Right renal cortex interstitium (tissue), 3 donors: ENCODE measurements at places on chromosomes 7 and 10.

DNA sequence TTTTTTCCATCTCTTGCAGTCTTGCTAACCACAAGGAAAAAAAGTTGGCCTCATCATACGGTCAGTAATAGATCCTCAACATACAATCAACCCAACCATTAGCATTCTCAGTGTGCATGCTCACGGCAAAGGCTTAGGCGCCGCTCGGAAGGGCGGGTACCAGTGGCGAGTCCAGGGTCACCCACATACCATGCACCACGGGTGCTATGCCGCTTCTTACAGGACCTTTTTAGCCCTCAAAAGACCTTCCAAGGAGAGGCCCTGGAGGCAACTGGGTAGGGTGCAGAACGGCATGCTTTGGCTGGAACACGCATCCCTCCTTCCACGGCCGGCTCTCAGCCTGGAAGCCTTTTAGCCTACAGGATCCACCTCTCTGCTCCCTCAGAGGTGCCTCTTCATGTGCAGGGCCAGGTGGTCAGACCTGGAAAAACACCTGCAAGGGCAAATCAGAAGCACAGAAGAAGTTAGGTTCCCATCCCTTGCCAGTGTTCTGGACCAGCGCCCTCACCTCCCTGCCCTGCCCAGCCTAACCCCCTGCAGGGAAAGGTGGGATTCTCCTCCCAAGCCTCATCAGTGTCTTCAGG, 5.8 kb downstream of the KLF6 start:
- DNase-seq, result no peak

DNA sequence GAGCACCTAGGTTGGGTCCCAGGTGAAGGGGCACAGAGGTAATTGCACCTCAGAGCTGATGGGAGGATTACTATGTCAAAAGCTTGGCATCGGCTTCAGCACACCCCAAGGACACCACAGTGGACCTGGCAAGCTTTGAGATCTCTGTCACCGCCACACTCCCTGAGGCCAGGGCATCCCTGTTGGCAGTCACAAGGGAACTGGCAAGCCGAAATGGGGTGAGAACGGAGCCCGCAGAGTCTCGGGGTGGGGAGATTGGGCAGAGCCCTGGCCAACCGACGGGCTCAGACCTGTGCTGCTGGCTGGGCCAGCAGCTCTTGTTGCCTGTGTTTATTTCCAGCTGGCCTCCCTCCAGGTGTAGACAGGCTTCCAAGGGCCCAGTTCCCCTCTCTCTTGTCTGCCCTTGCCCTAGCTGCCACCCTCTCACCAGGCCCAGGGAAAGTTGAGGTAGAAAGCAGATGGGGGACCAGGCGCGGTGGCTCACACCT, 2.5 kb downstream of the HSPB1 start:
- DNase-seq, result no peak

GRCh38 chr10:27285093-27285492, 44.5 kb upstream of the ACBD5 start:
- no peak for DNase-seq

DNA sequence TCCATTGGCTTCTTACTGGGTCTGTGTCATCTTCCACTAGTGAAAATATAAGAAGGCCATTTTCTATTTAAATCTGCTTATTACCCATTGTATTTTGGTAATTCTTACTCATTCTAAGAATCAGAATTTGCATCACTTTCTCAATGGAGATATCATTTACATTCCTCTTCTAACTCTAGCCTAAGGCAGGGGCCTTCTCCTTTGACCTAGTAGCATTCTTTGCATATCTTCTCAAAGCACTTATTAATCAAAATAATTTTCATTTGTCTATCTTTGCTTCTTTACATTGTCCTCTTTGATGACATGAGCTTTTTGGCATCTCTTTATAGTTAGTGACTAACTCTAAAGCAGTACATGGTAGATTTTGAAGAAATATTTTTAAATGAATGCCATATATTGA, 400.9 kb upstream of the SEMA3D start:
- no peak for DNase-seq

DNA sequence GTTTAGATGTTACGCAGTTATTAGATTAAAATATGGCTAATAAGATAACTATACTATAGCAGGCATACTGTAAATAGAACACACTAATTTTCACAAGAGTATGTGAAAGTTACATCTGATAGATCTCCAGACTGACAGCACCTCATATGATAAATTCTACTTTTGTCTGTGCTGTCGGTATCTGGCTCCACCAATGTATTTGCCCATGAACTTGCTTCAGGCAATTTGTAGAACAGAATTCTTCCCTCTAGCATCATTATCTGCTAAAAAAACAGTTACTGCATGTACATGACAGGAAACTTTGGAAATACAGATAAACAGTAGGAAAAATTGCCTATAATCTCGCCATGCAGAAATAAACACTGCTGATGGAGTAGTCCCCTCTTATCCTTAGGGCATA, 137.7 kb downstream of the WNT2 start:
- no peak for DNase-seq

DNA sequence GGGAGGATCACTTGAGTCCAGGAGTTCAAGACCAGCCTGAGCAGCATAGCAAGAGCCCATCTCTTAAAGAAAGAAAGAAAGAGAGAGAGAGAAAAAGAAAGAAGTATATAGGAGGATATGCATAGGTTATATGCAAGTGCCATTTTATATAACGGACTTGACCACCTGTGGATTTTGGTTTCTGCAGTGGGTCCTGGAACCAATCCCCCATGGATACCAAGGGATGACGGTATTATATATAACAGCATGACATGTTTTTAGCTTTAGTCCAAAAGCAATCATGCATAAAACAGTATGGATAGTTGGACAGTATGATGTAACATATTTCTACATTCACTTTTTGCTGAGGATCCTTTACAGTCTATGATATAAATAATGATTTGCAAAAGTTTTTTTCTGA, 45.3 kb downstream of the DLD start:
- no peak for DNase-seq

DNA sequence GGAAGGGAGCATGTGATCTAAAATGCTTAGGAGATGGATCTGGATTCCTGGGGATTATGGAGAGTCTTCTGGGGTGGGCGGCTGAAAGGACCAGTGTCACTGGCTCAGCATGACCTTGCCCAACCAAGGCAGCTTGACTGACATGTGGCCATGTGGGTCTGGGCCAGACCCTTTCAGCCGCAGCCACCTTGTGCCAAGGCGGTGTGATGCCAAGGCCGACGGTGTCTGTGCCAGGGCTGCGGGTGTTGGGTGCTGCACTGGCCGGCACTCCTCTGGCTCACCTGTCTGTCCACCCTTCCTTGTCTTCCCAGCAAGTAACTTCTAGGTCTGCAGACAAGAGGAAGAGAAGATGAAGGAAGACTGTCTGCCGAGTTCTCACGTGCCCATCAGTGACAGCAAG, 8.8 kb downstream of the DEPP1 start:
- DNase-seq, result no peak

- no peak for DNase-seq
Measured at GRCh38 chr10:22682237-22683139, 31.9 kb downstream of the PIP4K2A start.

DNA sequence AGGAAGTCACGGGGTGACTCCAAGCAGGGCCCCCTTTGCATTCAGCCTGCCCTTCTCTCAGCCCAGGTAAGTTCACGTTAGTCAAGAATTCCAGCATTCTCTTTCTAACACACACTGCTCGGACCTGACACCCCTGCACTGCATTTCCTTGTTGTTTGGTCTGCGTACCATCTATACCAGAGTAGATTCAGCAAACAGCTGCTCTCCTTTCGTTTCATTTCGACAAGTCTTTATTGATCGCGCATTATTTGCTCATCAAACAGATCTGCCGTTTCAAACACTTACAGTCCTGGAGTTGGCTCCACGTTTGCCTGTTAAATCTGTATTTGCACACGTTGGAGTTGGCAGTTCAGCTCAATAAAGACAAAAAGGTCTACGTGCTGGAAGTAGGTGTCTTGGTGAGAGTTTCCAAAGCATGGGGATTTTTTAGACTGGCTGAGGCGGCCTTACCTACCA, 495.1 kb downstream of the RPS24 start:
- no peak for DNase-seq

DNA sequence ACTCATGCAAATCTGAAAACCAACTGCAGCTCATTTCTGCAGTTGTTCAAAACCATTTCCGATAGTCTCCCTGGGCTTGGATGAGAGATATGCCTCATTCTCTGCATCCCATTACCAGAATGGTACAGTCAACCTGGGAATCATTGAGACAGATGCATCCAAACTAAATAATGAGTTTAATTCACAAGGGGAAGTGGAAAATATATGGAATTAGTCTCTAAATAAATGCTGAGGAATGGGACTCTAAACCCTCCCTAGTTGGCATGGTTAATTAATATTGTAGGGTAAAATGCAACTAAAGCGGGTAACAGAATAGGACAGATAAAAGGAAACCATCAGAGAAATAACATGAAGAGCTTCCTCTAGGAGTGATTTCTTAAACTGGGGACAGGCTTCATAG, 118.9 kb downstream of the AMPH start:
- DNase-seq, result no peak

- DNase-seq, result no peak
Measured at GRCh38 chr10:5023177-5023805, 19.6 kb upstream of the AKR1C2 start.

- no peak for DNase-seq
Measured at GRCh38 chr10:90862908-90863514, 5.2 kb upstream of the HTR7 start.

GRCh38 chr10:4246881-4247358, 461.9 kb upstream of the KLF6 start:
- no peak for DNase-seq

DNA sequence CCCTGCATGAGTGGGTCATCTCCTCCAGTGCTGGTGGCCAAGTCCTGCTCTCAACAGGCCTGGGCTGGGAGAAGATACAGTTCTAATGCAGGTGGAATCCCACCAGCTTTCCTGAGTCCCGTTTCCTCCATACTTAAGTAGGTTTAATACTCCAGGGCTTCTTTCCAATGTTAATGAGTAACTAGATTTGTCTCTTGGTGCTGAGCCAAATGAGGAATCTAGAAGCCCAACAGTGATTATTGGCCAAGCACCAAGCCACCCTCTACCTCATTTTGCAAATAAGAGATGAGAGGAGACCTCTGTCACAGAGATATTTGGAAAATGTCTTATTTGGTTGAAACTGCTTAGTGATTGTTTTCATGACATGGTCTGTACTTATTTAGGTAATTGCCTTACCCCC, 37.1 kb downstream of the STARD3NL start:
- no peak for DNase-seq

DNA sequence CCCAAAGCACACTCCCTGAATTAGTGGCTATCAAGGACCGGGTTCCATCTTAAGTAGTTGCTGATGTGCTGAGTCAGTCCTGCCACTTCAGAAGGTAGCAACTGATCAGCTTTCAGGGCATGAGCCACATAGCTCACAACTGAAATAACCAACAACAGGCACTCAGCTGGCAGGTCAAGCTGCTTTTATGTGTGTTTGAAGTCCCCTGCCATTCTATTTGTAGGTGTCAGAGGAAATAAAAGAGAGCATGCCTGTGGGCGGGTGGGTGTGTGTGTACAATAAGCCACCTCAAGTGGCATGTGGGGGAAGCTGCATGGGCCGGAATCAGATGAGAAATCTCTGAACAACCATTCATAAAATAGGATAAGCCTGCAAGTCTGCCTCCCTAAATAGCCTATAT, 114.3 kb upstream of the YAE1 start:
- DNase-seq, result no peak

DNA sequence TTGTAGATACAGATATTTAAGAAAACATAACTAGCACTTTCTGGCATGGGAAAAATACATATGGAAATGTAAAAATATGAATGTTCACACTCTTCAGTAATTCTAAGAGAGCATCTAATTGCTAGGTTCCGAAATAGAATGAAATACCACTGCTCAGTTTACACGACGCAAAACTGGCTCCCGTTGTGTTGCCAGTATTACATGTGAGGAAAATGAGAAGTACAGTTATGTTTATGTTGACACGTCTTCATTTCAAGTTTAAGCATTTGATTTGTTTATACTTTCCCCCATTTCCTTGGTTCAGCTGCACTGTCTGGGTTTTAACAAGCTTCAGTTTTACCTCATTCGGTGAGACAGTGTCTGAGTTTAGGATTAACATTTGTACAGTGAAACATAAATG, 275.8 kb upstream of the SEMA3D start:
- DNase-seq, result no peak

DNA sequence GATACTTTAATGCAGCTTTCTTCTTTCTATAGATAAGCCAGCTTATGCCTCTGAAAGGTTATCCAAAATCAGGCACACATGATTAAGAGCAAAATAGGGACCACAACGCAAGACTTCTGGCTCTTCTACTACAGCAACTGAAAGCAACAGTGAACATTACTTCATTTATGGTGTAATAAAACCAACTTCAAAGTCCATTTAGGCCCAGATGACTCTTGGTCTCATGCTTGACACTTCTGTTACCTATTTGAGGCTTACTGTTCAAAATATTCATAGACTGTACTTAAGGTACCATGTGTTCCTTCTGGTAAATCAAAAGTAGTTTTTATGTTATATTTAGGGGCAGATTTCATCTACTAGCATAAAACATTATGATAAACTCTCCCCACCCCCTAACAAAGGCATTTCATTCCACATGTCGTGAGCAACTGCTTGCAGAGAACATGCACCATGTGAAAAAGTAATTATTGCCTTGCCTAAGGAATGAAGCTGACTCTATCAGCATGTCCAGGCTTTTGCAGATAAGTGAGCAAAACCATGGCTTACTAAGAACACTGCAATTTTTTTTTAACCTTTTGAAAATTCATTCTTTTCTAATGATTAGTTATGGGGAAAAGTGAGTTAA, 154.9 kb upstream of the ITGB1 start:
- no peak for DNase-seq

GRCh38 chr7:7953806-7954205, 14.8 kb upstream of the GLCCI1 start:
- DNase-seq, result no peak

DNA sequence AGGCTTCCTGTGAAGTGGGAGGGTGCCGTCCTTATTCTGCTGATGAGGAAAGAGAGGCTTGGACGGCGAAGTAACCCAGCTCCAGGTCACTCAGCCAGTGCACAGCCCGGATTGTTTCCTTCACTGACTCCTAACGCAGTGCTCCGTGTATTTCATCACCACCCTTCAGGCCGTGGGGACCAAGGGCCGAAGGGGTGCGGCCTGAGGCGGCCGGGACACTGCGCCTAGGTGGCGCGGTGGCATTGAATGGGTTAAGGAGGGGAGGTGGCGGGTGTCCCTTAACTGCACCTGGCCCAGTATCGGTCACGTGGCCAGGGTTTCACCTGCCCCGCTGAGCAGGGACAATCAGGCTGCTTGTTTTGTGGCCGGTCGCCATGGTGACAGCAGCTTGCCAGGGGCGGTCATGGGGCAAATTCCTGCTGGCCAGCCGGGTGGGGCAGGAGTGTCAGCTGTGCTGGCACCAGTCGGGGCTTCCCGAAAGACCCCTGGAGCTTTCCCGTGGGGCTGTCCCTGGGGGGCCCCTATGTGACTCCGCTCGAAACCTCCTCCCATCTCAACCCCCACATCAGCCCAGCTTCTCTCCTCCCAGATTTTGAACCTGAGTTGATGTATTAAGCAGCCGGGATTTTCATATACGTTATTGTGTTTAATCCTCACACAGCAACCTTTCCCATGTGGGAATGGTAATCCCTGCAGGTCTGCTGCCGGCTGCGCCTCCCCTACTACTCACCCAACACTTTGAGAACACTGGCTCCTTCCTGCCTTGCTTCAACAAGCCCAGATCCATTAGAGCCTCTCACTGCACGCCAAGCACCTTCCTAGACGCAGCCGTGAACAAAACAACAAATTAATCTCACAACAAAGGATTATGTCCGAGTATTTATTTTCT, 4.4 kb upstream of the ABHD11 start:
- peak; percentile 81 for DNase-seq

- DNase-seq, result no peak
Measured at GRCh38 chr10:100749059-100749308, 3.6 kb downstream of the PAX2 start.

- DNase-seq, result no peak
Measured at GRCh38 chr7:1044189-1045068, at the start of gene GPR146. GPR146 (plus strand) TSS chr7:1044546; CDS start chr7:1057516, 12,970 bp downstream.
